ENCODE measurements at places on chromosomes 3 and 15. TPM values are rescaled to one million over a fixed set of nuclear protein-coding genes. Genes with fewer than 3 reads are reported as not detected.

DNA sequence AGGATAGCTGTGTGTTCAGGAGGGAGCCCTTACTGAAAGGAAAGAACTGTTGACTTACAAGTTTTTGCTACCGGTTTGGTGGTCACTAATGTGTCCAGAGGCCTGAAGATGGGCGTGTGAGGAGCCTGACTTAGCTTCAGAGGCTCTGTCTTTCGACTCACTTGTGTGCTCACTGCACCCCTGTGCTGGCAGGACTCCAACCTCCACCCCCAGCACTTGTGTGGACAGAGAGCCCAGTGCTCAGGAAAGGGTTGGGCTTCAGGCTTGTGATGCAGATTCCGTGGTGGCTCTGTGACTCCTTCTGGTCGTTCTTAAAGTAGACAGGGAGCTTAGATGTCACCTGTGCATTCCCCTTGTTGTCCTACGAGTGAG is 100.9 kb downstream of the PGPEP1L start:
- DNase-seq: no peak
- no peaks in the 10 kb centered on the region for H3K27me3 ChIP-seq
- peak overlapping the region; percentile 91 for H3K27ac ChIP-seq
- no peak overlapping the region for H3K4me3 ChIP-seq
- peaks cover 19% of the 10 kb centered on the region for H3K36me3 ChIP-seq

DNA sequence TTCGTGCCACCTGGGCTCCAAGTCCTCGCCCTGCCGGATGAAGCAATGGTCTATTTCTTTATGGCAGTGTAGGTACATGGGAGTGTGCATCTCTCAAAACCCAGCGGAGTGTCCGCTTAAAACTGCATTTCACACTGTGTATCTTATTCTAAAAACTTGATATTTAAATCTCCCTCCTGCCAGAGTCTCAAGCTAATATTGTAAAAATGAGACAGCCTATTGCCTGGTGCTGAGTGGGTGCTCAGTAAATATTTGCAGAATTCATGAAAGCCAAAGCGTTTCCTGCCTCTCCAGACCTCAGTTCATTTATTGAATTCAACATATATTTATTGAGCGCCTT is 330 bp upstream of the TBC1D2B start:
- peak overlapping the region; percentile 23 for H3K27ac ChIP-seq
- H3K36me3 ChIP-seq: no peaks in the 10 kb centered on the region
- H3K27me3 ChIP-seq: no peaks in the 10 kb centered on the region
- no peak for DNase-seq

GRCh38 chr15:69523010-69524001 is 70.7 kb downstream of the RPLP1 start:
- no peak overlapping the region for H3K4me3 ChIP-seq
- peak; percentile 95 for DNase-seq
- peaks cover 35% of the 10 kb centered on the region for H3K27me3 ChIP-seq

DNA sequence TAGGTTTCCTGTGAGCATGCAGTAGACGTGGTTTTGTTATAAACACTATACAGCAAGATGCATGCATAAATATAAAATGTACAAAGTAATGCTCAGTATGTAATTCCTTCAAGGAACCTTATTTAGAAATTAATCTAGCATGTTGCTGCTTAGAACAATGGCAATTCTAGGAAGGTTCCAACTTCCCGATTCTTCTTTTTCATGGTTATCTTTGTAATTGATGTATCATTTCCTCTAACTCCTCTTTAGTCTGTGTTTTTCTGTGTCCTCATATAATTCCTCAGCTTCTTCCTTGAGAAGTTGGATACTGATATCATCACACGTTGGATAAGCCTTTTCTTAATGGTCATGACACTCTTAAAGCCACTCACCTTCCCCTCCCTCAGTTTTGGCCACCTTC is 3.5 kb downstream of the TSEN2 start:
- H3K27me3 ChIP-seq: no peaks in the 10 kb centered on the region
- peaks cover 24% of the 10 kb centered on the region for H3K4me1 ChIP-seq
- H3K4me3 ChIP-seq: no peak overlapping the region

DNA sequence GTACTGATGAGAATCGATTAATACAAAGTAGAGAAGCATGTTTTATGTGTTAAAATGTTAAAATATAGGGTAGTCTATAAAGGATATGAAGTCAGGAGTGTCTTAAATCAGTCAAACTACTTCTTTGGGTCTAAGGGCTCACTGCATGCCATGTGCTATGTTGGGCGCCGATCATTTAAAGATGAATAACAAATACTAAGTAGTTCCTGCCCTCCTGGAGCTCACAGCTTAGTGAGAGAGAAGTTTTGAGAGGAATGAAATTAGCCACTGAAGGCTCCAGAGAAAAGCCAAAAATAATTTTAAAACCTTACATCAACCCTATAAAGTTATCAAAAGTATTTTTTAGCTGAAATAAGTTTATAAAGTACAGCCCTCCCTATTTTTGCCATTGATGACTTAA is 44.5 kb downstream of the BLM start:
- no peak for DNase-seq
- H3K4me3 ChIP-seq: no peak overlapping the region
- no peak overlapping the region for H3K27ac ChIP-seq
- H3K36me3 ChIP-seq: no peaks in the 10 kb centered on the region
- peaks cover under 1% of the 10 kb centered on the region for H3K4me1 ChIP-seq

The HIGD2B gene
- total RNA-seq: not detected

The KLHL40 gene
- not detected for total RNA-seq
